ENCODE measurements at places on chromosomes 5 and 9.

DNA sequence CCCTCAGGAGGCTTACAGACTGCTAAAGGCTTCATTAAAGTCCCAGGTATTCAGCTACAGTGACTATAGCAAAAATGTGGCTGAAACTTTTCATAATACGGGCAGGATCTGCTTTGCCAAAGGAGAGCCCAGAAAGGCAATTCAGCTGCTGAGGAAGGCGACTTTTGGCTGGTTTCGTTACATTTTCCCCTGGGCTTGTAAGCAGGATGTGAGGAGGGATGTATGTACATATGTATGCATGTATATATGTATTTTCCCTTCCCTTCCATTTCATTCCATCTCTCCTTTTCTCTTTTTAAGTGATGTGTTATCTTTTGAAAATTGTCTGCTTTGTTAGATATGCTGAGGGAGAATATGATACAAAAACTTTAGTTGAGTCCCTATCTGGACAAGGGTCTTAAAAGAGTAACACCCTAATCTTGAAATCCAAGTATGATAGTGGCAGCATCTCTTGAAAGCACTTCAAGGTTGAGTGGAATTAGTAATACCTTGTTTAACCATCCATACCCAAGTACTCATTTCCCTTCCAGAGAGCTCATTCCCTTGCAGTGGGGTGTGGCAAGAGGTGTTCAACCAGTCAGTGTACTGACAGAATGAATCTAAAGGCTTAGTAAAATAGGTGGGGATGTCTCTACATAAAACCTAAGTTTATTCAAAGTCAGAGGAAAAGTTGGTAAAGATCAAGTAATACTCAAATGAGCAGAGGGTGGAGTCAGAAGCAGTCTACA lies 28.7 kb downstream of the RAD1 start:
- DNase-seq: no peak

- DNase-seq: no peak
These were observed 919.0 kb downstream of the TAF11L14 start for GRCh38 chr5:18553269-18553668.

DNA sequence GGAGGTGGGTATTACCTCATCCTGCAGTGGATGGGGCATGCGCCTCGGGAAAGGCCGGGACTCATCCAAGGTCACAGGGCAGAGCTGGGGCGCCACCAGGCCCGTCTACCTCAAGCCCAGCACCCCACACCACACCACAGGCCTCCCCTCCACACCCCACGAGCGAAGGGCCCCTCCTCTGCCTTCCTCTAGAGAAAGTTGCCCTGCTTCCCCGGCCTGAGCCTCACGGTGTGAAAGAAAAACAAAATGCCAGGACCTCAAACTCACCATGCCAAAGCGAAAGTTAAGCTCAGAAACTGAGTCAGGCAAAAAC lies 161.1 kb downstream of the COL23A1 start:
- DNase-seq: no peak

- no peak for DNase-seq
These were observed 252.6 kb downstream of the ACTL7B start for GRCh38 chr9:108603141-108603540.

- no peak for DNase-seq
These were observed 14.4 kb upstream of the FYB1 start for GRCh38 chr5:39233783-39234182.

- peak; percentile 29 for DNase-seq
These were observed 49.9 kb downstream of the MVB12B start for GRCh38 chr9:126376311-126377175.

DNA sequence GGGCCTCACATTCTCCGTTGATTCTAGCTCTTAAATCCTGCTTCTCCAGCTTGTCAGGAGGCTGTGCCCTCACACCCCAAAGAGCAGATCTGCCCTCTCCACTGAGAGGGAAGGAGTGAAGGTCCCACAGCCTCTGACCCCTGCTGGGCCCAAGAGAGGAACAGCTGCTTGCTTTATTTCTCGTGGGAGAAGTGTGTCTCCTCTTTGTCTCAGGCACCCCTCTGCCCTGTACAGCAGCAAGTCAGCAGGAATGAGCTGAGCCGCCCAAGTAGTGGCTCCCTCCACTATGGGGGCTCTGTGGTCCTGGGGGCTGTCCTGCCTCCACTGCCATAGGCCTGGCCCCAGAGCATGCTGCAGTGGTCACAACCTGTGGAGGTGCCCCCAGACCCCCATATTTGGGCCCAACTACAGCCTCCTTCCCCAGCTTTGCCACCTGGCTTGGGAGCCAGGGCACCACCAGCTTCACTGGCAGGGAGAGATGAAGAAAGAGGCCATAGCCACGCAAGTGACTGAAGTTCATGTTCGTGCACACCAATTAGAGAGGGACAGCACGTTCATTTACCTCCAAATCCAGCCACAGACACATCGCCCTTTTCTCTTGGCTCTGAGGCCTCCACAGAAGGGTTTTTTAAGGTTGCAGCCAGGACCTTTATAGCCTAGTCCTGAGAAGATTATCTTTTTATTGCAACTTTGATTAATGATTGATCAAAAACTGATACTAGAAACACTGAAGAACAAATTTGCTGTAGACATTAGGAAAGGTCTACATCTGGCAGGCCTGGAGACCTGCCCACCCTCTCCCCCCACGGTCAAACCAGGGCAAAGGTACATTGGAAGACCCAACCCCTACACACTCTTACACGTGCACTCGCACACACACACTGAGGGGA lies 27.5 kb downstream of the IRF1 start:
- DNase-seq: no peak

DNA sequence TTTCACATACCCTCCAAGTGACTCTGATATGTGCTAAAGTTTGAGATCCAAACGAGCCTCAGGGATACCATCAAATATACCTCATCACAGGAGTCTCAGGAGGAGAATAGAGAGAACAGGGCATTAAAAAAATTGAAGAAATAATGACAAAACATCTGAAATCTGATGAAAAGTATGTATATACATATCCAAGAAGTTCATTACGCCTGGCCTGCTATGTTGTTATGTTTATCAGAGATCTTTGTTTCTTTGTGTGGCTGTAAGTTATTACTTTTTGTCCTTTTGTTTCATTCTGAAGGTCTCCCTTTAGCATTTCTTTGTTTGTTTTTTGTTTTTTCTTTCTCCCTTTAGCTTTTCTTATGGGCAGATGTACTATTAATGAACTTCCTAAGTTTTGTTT lies 2.5 kb upstream of the CCL19 start:
- no peak for DNase-seq

GRCh38 chr5:11038772-11039171 lies 277.7 kb upstream of the DAP start:
- DNase-seq: no peak

GRCh38 chr5:30932273-30933017 lies 261.0 kb upstream of the CDH6 start:
- DNase-seq: no peak

DNA sequence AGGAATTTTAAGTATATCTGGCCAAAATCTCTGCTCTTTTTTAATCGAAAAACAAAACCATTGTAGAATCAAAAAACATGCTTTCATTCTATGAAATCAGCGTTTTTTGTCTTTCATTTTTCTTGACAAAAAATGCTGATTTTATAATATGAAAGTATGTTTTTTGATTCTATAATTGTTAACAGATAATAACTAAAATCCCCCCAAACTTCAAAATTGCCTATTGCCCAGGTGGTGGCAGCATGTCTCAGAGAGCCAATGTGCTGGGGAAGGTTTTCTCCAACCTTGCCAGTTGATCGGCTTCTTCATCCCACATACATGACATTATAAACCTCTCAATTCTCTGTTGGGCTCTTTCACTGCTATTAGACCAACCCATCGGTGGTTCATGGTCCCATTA lies 5.1 kb upstream of the SMIM15 start:
- DNase-seq: no peak

GRCh38 chr5:63131626-63132285 lies 553.1 kb downstream of the LRRC70 start:
- DNase-seq: no peak
